ENCODE measurements at places on chromosomes 16 and 17.

DNA sequence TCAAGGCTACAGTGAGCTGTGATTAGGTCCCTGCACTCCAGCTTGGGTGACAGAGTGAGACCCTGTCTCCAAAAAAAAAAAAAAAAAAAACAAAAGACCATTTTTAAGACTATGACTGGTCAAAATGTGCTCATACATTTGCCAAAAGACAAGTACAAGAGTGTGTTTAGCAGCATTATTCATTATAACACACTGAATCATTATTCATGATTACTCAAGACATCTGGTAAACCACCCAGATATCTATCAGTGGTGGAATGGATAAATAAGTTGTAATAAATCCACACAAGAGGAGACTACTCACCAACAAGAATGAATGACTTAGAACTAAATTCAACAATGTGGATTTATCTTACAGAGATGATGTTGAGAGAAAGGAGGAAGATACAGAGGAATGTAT is 716.3 kb downstream of the MAF start:
- DNase-seq, result no peak

DNA sequence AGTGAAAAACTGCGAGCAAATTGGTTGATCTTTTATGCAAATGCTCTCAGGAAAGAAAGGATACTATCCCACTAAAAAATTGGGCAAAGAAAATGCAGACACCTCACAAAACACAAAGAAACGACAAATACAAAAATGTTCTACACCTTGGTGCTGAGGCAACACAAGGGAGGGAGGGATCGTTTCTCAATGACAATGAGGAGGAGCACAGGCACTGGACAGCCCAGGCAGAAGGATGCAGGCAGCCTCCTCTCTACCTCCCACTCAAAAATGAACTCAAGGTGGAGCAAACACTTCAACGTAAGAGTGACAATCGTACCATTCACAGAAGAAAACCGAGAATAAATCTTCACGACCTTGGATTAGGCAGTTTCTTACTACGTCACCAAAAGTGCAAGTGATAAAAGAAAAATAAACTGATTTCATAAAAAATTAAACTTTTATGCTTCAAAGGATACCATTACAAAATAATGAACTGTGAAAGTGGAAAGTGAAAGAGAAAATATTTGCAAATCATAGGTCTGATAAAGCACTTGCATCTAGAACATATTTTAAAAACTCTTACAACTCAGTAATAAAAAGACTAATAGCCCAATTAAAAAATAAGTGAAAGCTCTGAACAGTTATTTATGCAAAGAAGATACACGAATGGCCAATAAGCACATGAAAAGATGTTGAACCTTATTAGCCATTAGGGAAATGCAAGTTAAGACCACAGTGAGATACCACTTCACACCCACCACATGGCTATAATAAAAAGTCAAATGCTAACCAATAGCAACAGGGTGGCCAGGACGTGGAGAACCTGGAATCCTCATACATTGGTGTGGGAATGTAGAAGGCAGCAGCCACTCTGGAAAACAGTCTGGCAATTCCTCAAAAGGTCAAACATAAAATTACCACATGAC is 80.8 kb upstream of the TRAP1 start:
- peak; percentile 13 for DNase-seq

- DNase-seq, result peak; percentile 34
These were observed 148.0 kb downstream of the KCNJ12 start for GRCh38 chr17:21524211-21524591.

- DNase-seq, result peak; percentile 99
These were observed 111.1 kb downstream of the SMG6 start for GRCh38 chr17:2192367-2193057.

DNA sequence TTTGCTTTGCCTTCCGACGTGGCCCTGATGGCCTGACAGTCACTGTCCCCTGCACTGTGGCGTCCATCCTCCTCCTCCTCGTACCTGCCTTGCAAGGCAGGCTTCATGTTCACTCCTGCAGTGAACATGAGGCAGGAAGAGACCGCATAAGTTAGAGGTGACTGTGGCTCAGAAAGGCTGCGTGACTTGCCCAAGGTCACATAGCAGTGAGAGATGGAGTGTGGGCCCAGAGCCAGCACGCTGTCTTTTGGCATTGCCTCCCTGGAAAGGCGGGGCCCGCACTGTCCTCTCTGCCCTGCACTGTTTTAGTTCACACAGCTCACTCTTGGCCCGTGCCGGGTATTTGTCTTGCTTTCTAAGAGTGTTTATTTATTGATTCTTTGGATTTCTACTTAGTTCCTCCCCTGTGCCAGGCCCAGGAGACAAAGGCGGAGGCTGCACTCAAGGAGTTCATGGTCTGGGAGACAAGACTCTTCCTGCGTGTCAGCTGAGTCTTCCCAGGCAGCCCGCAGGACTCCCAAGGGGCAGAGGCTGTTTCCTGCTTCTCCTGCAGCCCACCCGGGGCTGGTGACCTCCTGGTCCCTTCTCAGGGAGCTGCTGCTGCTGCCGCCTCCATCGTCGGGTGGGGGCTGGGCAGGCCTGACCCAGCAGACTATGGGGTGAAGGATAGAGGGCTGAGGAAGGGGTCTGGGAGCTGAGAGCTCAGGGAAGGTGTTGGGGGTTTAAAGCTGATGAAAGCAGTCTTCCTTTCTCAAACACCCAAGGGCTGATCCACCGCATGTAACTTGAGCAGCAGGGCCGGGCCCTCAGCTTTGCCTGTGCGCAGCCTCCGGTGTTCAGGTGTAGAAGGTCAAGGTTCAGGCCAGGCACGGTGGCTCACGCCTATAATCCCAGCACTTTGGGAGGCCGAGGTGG is 12.7 kb downstream of the CYGB start:
- DNase-seq, result peak; percentile 37

- DNase-seq, result peak; percentile 11
These were observed 120.9 kb downstream of the MRM1 start for GRCh38 chr17:36722121-36722902.

DNA sequence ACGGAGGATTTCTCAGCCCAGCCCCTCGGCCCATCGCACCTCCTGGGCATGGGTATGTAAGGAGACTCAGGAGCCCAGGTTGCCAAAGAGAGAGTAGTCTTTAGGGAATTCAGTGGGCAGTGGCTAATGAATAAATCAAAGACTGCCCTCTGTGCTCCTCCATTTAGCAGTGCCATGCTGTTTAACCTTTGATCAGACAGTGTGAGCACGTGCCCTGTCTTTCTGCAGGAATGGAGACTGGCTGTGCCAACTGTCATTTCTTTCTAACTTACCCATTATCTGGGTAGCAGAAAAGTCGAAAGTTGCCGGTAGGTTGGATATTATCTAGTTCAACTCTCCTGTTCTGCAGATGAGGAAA is 62.4 kb downstream of the CDRT4 start:
- no peak for DNase-seq

DNA sequence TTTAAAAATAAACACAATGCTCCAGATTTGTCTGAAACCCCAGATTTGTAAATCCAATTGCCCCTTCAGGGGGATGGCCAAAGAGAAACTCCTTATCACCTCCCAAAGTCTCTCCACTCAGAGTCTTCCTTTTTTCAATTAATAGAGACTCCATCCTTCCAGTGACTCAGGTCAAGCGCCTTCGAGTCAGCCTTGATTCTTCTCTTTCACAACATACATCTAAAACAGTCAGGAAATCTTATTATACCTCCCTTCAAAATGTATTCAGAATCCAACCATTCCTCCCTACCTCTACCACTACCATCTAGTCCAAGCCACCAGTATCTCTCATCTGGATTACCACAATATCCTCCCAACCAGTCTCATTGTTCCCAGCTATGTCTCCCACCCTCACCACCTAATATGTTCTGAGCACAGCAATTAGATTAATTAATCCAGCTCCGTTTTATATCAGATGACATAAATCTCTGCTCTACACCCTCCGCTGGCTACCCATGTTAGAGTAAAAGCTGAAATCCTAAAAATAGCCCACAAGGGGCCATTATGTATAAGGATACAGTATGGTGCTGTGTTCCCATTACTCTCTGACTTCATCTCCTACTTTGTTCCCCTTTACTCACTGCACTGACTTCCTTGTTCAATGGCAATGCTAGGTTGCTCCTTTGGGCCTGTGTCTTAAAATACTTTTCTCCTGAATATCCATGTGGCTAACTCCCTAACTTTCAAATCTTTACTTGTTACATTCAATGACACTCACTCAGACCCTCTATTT is 11.8 kb downstream of the SIAH1 start:
- peak; percentile 40 for DNase-seq

DNA sequence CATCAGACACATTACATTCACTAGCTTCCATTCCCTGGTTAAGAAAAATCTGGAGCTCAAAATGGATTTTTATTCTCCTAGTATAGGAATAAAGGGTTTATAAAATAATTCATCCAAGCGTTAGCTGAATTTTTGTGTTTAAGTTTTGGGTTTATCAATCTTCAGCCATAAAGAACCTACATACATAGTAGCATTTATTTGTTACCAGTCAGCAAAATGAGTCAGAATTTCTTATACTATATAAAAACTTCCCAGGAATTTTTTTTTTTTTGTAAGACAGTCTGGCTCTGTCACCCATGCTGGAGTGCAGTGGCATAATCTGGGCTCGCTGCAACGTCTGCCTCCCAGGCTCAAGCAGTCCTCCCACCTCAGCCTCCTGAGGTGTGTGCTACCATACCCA is 40.2 kb upstream of the SLC12A3 start:
- DNase-seq, result no peak

- DNase-seq, result no peak
These were observed 10.2 kb downstream of the MYO18A start for GRCh38 chr17:29169806-29170591.

DNA sequence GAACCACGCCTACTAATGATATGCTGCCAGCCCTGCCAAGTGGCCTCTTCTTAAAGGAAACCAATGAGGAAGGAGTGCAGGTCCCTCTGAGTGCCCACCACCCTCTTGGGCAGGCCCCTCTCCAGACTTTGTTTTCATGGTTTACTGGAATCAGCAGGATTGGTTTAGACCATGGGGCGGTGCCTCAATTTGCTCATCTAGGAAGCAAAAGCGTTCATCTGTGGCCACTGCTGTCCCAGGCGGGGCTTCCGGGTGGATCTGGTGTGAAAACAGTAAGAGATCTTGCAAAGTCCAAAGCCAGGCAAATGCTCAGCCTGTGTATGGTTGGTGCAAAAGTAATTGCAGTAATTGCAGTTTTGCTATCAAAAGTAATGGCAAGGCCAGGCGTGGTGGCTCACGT is 71.3 kb downstream of the AMFR start:
- no peak for DNase-seq

DNA sequence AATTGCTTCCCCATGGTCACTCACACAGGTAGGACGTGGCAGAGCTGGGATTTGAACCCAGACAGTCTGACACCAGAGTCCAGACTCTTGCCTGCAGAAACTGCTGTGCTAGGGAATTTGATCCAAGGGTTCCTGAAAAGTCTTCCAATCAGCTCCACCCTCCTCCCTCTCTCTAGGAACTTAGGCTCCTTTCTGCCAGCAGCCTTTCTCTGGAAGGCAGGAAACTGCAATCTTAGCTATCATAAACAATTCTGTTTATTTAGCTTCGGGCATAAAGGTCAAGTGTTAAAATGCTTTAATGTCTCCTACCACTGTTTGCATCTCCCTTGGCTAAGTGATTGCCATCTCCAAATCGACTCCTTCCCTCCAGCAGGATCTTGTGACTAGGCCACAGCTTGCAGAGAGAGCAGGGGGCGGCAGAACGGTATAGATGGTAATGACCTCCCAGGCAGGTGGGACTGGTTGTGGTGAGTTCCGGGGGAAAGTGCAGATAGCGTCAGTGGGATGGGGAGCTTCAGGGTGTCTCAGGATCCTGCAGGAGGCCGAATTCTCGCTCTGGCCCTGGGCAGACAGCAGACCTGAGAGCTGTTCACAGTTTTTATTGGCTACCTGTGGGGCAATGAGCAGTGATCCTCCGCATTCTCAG is 882.4 kb upstream of the EEF2KMT start:
- no peak for DNase-seq

GRCh38 chr16:29757950-29758466 is 12.2 kb upstream of the C16orf54 start:
- DNase-seq, result no peak

DNA sequence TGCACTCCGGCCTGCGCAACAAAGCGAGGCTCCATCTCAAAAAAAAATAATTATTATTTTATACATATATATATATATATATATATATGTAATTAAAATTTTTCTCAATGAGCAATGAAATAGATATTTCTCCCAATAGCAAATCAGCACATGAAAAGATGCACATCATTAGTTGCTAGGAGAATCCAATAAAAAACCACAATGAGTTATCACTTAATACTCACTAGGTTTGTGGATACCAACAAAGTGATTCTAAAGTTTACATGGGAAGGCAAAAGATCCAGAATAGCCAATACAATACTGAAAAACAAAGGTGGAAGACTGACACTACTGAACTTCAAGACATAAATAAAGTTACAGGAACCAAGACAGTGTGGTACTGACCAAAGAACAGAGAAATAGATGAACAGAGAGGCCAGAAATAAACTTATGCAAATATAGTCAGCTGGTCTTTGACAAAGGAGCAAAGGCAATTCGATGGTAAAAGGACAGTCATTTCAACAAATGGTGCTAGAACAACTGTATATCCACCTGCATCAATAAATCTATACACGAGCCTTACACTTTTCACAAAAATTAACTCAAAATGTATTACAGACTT is 13.6 kb downstream of the SMG6 start:
- peak; percentile 45 for DNase-seq

GRCh38 chr17:76631821-76632565 is 11.6 kb downstream of the ST6GALNAC1 start:
- no peak for DNase-seq

GRCh38 chr16:58814348-58814801 is 80.3 kb upstream of the GOT2 start:
- DNase-seq, result peak; percentile 57

DNA sequence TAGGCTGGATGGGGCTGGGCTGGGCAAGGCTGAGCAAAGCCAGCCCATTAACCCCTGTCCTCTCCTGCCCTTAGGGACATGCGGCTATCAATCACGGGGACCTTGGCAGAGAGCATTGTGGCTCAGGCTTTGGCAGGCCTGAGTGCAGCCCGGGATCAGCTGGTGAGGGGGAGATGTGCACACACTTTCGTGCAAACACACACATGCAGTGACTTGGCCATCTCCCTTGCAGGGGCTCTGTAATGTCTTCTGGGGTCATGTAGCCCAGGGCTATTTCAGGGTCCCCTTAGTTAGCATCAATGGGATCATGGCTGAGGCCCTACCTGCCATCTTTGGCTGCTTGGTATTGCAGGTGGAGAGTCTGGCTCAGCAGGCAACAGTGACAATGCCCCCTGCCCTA is 6.9 kb downstream of the CARMIL2 start:
- DNase-seq, result no peak
